NCI-H526 treated with DMSO at 0.1 percent for 48 hours (cell line): ENCODE measurements at places on chromosomes 7 and 10.

DNA sequence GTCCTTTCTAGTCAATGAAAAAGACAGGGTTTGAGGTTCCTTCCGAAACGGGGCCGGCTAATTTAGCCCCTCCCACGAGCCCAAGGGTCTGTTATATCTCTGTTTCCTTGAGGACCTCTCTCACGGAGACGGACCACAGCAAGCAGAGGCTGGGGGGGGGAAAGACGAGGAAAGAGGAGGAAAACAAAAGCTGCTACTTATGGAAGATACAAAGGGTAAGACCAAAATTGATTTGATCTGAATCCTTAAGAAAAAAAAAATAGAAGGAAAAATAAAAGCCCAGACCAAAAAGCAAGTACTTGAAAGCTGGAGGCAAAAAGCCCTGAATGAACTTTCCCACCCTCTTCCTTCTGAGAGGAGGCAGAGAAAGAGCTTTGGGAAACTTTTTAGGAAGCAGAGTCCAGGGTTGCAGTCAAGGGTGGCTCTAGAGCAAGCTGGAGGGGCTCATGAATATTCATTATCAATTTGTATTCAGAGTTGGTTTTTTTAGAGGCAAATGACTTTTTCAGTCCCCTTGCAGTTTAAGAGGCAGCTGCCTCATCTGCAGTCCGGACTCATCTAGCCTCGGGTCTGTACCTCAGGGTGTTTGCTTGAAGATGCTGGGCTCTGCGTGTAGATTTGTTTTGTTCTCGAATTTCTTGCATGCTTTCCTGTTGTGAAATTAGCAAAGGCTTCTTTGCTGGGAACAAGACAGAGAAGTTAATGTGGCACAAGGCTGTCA lies at the start of gene ENTPD1:
Gene ENTPD1, plus strand, starts transcription at position 123 of the 721 bp plus-strand sequence. Its CDS starts 77 bp downstream, at position 200.
- no peak for DNase-seq

DNA sequence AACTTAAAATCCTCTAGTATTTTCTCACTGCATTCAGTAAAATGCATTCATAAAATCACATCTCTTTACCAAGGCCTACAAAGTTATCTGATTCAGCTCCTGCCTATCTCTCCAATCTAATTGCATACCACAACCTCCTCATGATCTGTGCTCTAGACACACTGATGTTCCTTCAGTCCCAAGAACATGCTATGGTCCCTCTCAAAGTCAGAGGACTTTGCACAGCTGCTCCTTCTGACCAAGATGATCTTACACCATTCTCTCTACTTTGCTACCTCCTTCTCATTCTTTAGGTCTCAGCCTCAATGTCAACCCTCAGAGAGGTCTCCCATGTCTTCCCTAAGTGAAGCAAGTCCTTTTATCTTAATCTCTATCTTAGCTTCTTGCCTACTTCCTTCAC lies 45.5 kb downstream of the CAV1 start:
- no peak for DNase-seq

- no peak for DNase-seq
These were observed 47.7 kb downstream of the EMX2 start for GRCh38 chr10:117590101-117590875.

DNA sequence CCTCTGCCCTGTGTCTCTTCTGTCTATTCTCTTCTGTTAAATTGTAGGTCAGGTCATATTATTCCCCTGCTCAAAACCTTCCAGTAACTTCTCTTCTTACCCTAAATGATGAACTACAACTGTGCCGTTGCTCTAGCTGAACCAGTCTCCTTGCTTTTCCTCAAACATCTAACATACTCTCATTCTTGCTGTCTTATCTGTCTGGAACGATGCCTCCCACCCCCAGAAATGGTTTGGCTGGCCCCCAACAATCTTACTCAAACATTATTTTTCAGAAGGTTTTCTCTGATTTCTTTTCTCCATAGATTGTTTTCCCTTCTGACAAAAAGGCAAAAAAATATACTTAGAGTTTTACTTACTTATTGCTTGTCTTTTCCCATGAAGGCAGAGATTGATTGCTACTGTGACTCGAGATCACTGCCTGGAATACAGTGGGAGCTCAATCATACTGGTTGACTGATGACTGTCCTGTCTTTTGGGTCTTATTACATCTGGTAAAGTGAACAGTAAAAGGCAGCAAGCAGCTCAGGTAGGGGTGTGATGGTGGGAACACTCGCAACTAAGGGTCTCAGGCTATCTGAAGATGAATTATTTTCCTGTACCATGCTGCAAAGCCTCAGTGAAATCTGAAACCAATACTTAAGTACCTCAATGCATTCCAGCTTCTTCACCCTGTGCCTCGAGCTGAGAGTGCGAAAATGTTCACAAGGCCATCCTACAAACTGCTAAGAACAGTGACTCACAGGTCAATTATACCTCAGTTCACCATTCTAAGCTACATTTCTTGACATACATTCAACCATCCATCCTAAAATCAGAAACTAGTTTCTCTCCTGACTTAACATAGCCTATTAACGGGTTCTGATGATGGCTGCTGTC lies 67.6 kb downstream of the DNMBP start:
- DNase-seq: no peak

- DNase-seq: no peak
These were observed 4.1 kb downstream of the ARMC3 start for GRCh38 chr10:22931948-22932347.

GRCh38 chr7:77819021-77819420 lies 20.4 kb downstream of the PHTF2 start:
- no peak for DNase-seq

GRCh38 chr10:1661859-1662437 lies 75.4 kb downstream of the ADARB2 start:
- no peak for DNase-seq

DNA sequence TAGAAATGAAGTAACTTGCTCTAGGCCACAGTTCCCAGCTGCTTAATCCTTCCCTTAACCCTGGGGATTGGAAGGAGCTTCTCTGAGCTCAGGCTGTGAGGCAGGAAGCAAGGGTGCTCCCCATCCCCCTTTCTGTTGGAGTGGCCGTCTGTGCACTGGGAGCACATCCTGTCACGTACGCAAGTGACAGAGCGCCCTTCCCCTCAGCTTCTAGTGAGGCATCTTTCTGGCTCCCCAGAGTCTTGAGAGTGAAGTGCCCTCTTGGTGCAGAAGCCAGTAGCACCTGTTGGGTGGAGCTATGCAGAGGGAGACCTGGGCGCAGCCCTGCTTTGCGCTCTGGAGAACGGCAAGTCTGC lies 47.8 kb downstream of the SHH start:
- no peak for DNase-seq

DNA sequence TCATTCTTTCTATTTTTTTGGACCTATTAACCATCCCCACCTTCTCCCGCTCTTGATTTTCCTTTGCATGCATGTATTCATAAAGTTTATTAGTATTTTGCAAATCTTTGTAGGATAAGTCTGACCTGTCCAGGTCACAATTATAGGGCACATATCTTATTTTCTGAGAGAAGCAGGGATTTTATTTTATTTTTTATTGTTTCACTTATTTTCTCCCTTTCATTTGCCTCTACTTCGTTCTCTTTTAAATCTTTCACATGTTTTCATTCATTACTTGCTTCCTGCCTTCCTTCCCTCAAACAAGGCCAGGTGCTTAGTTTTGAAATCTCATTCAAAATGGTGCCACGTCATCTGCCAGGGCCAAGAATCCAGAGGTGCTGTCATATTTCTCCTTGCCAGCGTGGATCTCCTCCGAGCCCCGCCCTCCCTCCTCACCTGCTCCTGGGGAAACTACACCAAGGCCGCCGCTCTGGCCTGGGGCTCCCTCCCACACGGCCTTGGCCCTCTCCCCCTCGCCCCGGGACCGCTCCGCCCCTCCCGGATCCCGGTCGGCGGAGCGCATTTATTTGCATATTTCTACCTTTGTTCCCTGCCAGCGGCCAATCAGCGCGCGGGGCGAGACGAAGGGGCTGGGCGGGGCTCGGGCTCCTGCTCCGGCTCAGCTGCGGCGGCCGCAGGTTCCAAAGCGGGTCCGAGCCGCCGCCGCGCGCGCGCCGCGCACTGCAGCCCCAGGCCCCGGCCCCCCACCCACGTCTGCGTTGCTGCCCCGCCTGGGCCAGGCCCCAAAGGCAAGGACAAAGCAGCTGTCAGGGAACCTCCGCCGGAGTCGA lies at the start of gene TSPAN13:
Gene TSPAN13, plus strand, starts transcription at position 654 of the 830 bp plus-strand sequence. CDS start 213 bp downstream, outside the sequence.
- DNase-seq: peak; percentile 94

- DNase-seq: no peak
These were observed 182.0 kb upstream of the PHYHIPL start for GRCh38 chr10:58994226-58995057.

DNA sequence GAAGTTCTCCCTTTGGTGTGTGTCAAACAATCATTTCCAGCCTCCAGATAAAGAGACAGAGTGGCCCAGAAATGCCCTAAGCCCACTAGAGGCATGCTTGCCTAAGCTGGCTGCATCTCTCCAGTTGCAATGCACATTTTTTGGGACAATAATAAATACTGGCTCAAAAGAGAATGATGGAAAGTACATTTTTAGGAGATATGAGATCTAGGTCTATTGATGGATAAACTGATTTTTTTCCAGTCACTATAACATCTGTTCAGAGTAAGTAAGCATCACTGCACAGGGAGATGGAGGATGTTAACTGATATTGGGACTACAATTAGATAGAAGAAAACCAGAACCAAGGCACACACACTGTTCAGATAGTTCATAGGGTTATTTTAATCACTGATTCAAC lies 553.0 kb downstream of the GRM8 start:
- no peak for DNase-seq

- no peak for DNase-seq
These were observed 31.4 kb downstream of the ZNF438 start for GRCh38 chr10:31000071-31000782.

- DNase-seq: no peak
These were observed 83.4 kb downstream of the NEURL1 start for GRCh38 chr10:103576862-103577261.

DNA sequence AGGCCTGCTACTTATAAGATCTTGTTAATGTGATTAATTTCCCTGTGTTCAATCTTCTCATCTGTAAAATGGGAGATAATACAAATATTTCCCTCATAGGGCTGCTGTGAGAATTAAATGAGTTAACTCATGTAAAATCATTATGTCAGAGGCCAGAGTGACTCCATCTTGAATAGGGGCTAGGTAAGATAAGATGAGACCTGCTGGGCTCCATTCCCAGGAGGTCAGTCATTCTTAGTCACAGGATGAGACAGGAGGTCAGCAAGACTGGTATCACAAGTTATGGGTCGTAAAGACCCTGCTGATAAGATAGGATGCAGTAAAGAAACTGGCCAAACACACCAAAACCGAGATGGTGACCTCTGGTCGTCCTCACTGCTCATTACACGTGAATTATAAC lies 200.7 kb downstream of the CYP26A1 start:
- no peak for DNase-seq

- no peak for DNase-seq
These were observed 249.9 kb downstream of the SKAP2 start for GRCh38 chr7:26614503-26614902.

- DNase-seq: no peak
These were observed 479.5 kb downstream of the SDK1 start for GRCh38 chr7:3780525-3780924.

DNA sequence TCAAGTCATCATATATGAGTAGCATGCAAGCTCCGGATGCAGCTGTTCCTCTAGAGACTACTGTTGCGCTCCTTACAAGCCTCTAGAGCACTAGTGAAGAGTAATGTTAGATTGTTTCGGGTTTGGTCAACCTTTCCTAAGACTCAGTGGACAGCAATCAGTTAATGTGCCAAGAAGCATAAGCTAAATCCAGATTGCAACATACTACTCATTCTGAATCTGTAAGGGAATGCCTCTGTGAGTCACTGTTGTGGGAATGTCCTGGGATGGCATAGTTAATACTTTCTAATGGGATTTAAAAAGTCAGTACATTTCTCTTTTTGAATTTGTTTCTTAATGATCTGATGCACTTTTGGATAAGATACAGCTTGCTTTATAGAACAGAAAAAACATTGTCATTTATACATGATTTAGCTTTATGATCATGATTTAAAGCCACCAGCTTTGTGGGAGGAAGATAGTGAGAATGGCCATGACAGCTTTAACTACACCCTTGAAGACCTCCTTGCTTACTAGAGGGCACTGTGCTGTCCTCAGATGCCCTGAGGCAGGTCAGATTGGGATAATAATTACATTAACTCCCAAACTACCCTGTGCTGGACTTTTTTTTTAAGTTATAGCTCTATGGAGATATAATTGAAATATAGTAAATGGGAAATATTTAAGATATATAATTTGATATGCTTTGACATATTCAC lies 138.4 kb downstream of the SDK1 start:
- DNase-seq: no peak

DNA sequence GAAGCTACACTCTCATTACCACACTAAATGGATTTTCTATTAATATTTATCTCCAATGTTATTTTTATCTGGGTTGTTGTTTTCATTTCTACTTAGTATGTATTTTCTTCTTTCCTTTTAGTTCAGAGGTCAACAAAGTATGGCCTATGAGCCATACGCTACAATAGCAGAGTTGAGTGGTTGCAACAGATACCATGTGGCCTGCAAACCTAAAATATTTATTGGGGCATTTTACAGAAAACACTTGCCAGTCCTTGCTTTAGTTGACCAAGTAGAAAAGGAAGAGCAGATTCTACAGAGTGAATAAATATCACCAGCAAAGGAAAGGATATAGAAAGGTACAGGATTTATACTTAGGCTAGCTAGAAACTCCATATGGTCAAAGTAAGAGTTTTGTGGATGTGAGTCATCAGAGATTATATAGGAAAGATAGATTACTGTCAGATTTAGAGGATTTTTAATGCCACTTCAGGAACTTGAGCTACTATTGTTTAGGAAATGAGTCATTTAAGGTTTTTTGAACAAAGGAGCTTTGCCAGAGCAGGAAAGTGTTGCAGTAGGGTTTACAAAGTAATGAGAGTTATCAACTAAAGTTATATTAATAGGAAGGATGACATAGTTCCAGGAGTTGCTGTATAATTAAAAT lies 323.3 kb upstream of the KAT6B start:
- DNase-seq: no peak

DNA sequence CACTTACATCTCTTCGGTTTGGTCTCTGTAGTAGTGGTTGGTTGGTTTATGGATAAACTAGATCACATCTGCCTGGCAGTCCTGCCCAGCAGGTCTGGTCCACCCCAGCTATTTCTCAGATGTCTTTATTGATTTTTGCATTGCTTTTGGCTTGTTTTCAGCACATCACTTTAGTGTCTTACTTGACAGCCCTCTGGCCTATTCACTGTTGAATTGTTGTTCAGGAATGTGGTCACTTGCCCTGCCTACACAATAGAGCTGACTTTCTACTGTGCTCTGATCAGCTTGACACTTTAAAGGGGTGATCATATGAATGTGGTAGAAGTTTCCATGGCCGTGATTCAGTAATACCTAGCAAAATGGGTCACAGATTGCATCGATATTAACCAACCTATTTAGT lies 719.2 kb upstream of the LRRN3 start:
- no peak for DNase-seq

GRCh38 chr7:47258798-47259197 lies 323.1 kb downstream of the TNS3 start:
- DNase-seq: no peak
